ENCODE measurements at places on chromosomes 16 and 17. TPM values are rescaled to one million over a fixed set of nuclear protein-coding genes. Genes with fewer than 3 reads are reported as not detected.

The DUS2 gene
- 9.3 TPM for total RNA-seq

The ZNF469 gene
- total RNA-seq = 0.73 TPM

The KRT33A gene
- not detected for total RNA-seq

The CA7 gene
- not detected for total RNA-seq

All from cerebellum (tissue), 4 donors.